COR-L47 (cell line): ENCODE measurements at places on chromosomes 7 and 10.
A peak's percentile ranks its signal among the peaks of the same experiment; 100 is the strongest.

DNA sequence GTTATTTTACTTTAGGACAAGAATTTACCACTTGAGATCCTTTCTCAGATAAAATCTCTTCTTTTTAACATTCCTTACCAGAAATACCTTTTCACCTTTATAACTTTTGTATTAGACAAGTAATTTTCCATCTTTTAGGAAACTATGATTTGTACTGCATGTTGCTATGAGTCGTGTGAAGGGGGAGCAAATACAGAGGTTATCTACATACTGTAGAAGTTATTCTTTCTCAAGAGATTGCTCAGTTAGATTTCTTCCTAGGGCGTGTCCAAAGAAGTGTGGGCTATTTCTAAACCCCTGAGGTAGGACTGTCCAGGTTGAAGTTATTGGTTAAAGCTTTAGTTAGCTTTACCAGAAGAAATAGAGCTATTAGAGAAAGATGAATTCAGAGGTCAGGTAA is 30.2 kb upstream of the ARHGAP12 start:
- no peak for DNase-seq

GRCh38 chr7:74454925-74455288 is 1.2 kb downstream of the GTF2IRD1 start:
- no peak for DNase-seq

DNA sequence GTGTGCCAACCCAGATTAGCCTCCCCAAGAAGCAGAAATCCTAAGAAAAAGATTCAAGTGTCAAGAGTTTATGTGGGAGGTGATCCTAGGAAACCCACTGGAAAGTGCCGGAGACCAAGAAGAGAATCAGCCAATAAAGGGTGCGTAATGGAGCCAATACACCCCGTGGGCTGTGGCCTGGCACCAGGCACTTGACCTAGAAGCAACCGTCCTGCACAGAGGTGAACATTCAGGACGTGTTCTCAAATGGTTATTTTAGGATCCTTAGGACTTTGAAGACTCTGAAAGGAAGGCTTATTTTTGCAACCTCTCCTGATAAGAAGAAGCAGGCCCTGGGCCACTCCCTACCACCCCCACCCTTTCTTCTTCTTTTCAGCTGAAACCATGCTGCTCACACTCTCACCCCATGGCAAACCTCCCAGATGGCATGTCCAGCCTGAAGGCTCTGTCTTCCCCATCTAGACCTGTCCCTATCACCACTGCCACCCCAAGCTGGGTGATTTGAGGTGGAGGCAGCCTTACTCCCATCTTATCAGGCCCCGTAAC is 46.6 kb downstream of the VSTM4 start:
- no peak for DNase-seq

GRCh38 chr7:121180436-121181063 is 148.2 kb upstream of the WNT16 start:
- DNase-seq = no peak

GRCh38 chr10:72935361-72935760 is 19.2 kb downstream of the PLA2G12B start:
- DNase-seq = no peak

- DNase-seq = no peak
These were observed 11.5 kb upstream of the SGMS1 start for GRCh38 chr10:50635286-50635685.

- DNase-seq = no peak
These were observed 158.7 kb upstream of the ZMIZ1 start for GRCh38 chr10:78910021-78910420.

- peak; percentile 11 for DNase-seq
These were observed 12.2 kb upstream of the REPIN1 start for GRCh38 chr7:150356265-150356897.

- no peak for DNase-seq
These were observed 90.6 kb downstream of the ODAD2 start for GRCh38 chr10:27908231-27908630.

- no peak for DNase-seq
These were observed 65.8 kb upstream of the C10orf120 start for GRCh38 chr10:122765412-122765811.
